ENCODE measurements at places on chromosomes 12 and 14. TPM values are rescaled to one million over a fixed set of nuclear protein-coding genes. Genes with fewer than 3 reads are reported as not detected.

DNA sequence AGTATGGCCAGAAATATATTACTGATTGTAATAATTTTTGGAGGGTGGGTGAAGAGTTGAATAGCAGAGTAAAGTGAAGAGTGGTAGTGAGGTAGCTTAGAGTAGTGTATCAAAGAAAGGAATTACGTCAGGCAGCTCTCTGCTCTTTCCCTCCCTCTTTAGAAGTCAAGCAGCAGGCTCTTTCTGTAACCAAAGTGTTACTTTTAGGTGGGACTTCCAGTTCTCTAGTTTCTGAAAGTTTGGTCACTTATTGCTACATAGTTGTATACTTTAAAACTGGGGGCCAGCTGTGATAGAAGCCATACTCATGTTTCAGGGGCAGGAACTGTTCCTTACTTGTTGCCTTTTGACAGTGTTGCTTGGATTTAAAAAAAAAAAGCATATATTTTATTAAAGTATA lies 30.6 kb downstream of the ATF7IP start:
- no peak for DNase-seq

DNA sequence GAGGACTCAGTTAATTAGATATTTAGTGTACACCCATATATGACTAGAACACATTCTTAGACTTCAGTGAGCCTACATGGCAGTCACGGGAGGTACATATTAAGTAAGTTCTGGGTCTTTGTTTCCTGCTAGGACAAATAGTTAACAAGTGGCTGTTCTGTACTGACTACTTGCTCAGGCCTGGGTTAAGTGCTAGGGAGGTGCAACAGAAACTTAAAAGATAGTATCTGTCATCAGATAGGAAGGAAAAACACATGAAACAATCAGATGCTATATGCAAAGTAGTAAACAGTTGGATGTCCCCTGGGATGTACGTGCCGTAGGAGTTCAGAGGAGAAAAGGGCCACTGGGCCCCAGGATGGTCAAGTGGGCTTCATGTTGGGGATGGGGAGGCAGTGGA lies 59.5 kb downstream of the SLC4A8 start:
- DNase-seq, result no peak

LRRK2 gene
- 0.24 TPM for total RNA-seq

AEBP2 gene
- total RNA-seq, result 48.9 TPM

All from GM23338 (cell line).